Activated CD4-positive, alpha-beta T cell treated with anti-CD3 and anti-CD28 coated beads for 24 hours (primary cell): ENCODE measurements at places on chromosomes 1 and 21.
A peak's percentile ranks its signal among the peaks of the same experiment; 100 is the strongest.

DNA sequence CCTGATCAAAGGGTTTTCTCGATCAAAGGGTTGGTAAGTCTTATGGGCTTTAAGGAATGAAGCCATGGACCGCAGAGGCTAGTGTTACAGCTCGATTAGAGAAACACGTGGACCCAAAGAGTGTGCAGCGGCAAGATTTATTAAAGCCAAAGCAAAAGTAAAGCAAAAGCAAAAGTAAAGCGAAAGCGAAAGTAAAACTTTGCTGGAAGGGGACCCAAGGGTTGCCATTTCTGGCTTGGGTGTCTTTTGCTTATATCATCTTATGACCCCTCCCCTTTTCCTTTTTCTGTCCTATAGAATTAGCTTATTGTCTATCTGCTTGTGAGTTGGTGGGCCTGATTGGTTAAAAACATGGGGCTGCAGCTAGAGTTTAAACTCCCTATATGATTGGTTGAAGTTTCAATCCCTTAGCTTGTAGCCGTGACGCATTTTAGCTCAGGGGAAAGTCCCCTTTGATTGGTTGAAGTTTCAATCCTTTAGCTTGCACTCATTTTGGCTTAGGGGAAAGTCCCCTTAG lies 957.0 kb downstream of the AMY1C start:
- no peak for DNase-seq

DNA sequence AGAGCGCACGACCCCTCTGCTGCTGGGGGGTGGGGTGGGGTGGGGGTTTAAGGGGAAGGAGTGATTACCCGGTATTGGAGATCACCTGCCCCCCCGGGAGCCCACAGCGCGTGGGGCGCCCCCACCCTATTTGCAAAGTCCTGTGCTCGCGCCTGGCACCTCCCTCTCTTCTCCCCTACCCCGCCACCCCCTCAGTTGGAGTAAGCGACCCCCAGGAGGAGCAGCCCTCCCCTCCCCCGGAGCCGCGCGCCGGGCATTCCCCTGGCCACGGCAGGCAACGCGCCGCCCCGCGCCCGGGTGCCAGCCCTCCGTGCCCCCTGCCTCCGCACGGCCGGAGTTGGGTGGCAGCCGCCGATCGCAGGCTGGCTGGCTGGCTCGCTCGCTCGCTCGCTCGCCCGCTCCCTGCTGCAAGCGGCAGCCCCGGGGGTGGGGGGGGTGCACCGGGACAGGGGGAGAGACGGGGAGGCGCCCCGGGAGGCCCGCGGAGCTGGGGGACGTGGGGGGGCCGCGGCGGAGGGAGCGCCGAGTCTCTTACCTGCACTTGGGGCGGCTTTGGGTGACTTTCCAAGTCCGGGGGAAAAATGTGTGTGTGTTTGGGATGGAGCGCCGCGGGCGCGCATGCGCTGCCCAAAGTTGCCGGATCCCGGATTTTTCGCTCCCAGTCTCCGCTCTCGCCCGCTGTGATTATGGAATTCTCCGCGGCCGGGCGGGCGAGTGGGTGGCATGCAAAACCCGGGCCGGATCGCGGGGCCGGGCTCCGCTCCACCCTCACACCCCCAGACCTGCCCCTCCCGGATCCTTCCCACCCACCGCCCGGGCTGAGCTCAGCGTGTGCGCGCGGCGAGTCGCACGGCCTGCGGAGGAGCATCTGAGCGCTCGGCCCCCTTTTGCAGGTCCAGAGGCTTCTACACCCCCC lies at the start of gene CASZ1:
TSS of gene CASZ1 (minus strand) at position 618 of the 916 bp plus-strand sequence. CDS start 102,757 bp downstream, outside the sequence.
- DNase-seq, result no peak

DNA sequence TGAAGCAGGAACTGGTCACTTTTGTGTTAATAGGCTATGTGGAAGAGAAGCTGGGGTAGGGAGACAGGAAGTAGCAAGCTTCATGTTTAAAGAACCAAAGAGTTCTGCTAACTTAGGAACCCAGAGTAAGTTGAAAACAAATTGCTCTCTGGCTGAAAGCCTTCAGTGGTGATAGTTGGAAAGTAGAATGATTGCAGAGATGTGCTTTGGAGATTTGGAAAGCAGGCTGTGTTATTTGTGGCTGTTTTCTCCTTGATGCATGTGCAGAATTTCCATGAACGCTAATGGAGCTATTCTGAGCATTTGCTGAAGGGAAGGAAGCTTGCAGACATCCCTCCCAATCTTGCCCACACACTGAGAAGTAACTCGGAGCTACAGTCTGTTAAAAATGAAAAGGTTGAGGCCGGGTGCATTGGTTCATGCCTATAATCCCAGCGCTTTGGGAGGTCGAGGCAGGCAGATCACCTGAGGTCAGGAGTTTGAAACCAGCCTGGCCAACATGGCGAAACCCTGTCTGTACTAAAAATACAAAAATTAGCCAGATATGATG lies 45.7 kb downstream of the TCEANC2 start:
- no peak for DNase-seq

DNA sequence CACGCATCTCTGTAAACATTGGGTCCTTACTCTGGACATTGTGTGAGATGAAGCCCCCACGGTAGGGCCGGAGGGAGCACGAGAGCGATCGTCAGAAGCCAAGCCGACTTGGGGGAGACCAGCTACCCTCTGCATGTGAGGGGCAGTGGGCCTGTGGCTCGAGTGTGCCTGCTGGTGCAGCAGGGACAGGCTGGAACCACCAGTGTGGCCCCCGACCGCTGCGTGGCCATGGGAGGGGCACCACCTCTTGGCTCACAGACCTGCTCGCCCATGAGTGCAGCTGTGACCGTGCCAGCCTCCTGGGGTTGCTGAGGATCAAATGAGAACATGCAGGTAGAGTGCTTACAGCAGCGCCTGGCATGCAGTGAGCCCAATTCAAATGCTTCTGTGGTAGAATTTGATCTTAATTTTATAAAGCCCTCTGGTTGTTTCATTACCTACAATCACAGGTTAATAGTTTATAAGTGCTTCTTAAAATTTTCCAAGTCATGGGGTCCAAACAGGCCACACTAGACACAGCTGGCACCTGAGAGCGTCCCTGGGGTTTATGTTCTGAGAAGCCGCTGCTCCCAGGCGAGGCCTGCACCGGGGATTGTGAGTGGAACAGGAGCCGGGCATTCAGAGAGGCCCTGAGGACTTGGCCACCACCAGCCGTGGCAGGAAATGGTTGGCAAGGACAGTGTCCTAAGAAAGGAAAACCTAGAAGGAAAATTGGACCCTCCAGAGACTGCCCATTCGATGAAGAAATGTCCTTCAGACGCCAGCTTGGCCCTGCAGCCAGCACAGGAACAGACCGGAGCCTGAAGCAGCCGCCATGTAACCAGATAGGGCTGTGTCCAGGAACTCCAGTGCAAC lies 22.6 kb upstream of the ADARB1 start:
- no peak for DNase-seq

DNA sequence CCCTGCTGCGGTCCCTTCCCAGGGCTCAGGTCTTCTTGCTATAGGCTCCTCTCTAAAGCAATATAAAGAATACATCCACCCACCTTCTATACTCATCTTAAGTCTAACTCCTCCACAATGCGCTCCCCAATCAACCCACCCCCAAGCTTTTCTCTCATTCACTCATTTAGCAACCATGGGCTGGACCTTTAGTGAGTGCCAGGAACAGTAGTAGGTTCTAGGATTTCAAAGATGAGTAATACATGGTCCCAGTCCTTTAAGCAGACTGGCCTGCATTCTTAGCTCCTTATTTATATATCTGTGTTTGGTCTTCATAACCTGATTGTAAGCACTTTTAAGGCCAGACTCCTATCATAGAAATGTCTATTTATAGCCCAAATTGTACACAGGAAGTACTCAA lies 5.9 kb downstream of the CAMK1G start:
- no peak for DNase-seq

GRCh38 chr21:41009398-41010100 lies 158.4 kb upstream of the BACE2 start:
- DNase-seq, result no peak

DNA sequence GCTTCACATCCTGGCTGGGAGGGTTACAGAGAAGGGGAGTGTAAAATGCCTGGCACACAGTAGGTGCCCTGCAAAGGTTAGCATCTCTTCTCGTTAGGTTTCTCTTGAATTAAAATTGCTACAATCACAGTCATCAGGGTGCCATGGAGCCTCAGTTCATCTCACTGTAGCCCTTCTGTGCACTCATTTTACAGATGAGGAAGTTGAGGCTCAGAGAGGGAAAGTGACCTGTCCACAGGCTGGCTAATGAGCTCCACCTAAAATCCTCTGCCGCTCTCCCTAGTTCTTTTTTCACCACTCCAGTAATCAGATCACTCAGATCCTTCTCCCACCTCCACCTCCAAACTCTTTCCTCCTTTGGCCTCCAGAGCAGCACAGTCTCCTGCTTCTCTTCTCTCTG lies 13.5 kb upstream of the AHDC1 start:
- DNase-seq, result no peak

DNA sequence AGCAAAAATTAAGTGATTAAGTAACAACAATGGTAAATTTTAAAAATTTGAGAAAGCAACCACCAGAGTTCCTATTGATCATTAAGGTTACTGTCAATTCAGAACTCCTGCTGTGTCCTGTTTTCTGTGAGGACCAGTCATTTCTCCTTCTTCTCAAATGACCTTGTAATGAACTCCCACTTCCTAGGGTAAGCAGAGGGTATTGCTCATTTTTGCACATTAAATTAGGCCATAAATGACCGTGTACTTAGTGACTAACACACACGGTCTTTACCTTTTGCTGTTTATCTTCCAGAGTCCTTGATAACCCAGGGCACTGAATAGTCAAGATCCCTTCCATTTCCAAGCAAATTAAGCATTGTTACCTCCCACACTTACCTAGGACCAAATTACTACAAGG lies 227.5 kb upstream of the LYPLAL1 start:
- DNase-seq, result no peak

DNA sequence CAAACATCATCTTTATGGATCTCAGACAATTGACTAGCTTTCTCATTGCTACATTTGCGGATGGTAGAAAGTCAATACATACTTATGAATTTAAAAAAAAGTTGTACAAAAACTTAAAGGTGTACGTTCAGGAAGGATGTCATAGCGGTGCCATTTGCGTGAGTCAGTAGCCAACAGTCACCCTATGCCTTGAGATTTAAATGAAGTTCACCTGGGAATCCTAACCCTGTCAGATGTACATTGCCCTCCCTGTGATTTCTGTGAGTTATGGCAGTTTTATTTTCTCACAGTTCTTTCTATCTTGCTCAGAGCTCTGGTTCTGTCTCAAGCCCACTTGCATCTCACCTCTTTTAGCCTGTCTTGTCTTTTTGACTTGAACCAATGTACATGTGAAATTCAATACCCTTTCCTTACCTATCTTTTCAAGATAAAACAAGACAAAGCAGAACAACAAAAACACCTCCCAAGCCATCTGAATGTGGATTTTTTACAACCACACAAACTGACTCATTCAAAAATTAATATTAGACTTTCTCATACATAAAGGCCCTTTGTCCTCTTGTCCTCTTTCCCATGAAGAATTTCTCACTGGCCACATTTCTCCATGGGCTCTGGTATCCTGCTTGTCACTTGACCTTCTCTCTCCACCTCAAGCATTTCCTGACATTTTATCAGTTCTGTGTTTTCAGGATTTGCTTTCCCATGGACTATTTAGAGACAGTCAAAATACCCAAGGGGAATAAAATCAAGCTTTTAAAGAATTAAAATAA lies 25.3 kb upstream of the ZNF697 start:
- no peak for DNase-seq

- no peak for DNase-seq
Measured at GRCh38 chr1:169676001-169676400, 35.4 kb downstream of the SELL start.

GRCh38 chr1:1421147-1421906 lies at the start of gene ANKRD65:
Gene ANKRD65, minus strand, starts transcription at chr1:1421276. Its CDS starts 271 bp downstream, at chr1:1421005.
- no peak for DNase-seq

- DNase-seq, result no peak
Measured at GRCh38 chr1:60679524-60680375, 402.6 kb upstream of the NFIA start.

DNA sequence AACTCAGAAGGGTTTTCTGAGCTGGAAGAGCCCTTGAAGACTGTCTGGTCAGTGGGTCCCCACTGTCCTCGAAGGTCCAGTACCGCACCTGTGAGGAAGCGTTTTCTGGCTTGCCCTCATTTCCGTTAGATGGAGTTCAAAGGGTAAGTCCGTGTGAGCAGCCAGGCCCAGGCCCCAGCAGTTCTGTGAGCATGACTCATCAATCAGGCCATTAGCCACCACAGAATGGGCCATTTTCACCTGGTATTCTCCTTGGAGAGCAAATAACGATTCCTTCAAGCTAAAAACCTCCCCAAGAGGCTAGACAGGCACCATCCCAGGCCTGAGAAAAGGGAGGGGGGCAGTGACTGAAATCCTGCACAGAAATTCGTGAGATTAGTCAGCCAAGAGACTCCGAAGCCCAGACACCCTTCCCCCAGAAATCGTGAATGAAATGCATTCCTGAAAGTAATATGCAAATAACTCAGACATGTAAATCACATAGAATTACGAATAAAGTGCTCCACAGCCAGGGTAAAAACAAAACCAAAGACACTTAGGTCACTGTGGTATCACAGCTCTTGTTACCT lies 66.0 kb downstream of the BCAR3 start:
- DNase-seq, result peak; percentile 47

GRCh38 chr1:19619697-19620384 lies 24.3 kb upstream of the NBL1 start:
- DNase-seq, result no peak

DNA sequence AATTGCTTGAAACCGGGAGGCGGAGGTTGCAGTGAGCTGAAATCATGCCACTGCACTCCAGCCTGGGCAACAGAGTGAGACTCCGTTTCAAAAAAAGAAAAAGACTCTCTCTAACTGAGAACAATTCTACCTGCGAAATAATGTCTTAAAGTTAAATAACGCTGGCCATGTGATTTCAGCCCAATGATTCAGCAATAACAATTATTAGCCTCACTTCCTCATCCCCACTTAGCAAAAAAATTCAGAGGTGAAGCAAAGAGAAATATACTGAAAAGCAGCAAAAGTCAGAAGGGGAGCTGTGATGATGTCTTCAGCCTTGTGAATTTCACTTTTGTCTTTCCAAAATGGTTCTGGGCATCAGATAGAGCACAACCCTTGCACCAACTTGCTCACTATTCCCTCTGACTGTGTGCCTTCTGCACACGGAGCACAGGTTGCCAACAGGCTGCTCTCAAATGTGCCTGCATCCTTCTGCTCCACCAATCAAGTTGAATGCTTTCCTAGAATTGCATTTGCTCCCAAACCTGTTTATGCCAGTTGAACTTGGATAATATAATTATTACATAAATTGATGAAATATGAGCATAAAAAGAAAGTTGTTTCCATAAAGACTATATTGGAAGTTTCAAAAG lies 79.8 kb upstream of the IPO9 start:
- DNase-seq, result no peak

- DNase-seq, result no peak
Measured at GRCh38 chr1:17045634-17046333, 8.0 kb downstream of the SDHB start.

DNA sequence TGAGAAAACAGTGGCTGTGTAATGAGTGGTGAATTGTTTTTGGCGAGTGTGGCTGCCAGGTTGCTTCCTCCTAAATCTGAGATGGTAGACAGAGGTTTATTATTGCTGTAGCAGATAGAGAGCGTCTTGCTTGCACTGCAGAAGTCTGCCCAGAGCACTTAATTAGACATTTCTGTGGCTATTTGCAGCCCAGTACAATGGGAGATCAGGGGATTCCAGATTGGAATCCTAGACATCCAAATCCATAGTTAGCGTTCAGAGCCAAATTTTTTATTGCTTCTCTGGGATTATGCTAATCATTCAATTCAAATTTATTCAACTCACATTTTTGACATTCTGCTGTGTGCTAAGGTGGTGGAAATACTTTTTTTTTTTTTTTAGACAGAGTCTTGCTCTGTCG lies 30.0 kb downstream of the KIF26B start:
- DNase-seq, result no peak

- DNase-seq, result no peak
Measured at GRCh38 chr1:229940684-229941083, 126.4 kb upstream of the GALNT2 start.
